ENCODE measurements at places on chromosomes 6 and 20.

DNA sequence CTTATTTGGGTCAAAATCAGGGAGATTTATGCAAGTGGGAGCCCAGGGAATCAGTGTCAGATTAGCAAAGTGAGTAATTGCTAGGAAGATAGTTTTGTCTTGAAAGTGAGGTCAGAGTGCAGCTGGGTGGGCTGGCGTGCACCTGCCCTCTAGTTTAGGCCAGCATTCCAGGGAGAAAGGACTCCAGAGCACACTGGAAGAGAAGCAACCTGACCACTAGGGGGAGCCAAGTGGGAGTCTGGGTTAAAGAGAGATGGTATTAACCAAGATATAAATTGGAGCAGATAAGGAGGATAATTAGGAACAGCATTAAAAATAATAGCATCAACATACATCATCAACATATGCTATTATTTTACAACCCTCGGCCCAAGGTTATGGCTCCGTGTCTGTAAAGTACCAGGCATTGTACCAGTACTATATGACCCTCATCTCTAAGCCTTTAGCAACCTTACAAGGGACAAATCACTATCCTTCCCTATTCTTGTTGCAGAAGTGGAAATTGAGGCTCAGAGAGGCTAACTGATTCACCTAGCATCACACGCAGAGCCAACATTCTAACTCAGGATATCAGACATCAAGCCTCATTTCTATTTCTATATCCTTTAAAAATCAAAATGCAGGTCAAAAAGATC lies 57.8 kb downstream of the SLC2A10 start:
- no peak for DNase-seq

DNA sequence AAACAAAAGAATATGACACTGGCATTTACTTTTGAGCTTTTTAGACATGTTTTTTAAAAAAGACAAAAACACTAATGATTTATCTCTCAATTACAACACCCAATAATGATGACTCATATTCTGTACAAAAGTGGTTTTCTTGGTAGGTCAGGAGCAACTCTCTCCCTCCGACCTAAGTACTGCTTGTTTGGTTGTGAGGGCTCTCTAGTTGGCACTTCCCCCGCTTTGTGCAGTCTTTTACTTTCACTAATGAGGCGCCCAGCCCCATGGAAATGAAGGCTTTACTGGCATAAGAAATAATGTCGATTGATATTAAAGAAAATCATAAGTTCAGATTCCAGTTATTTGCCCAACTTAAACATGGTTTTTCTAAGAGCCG lies 1.3 kb downstream of the KPNA5 start:
- no peak for DNase-seq

DNA sequence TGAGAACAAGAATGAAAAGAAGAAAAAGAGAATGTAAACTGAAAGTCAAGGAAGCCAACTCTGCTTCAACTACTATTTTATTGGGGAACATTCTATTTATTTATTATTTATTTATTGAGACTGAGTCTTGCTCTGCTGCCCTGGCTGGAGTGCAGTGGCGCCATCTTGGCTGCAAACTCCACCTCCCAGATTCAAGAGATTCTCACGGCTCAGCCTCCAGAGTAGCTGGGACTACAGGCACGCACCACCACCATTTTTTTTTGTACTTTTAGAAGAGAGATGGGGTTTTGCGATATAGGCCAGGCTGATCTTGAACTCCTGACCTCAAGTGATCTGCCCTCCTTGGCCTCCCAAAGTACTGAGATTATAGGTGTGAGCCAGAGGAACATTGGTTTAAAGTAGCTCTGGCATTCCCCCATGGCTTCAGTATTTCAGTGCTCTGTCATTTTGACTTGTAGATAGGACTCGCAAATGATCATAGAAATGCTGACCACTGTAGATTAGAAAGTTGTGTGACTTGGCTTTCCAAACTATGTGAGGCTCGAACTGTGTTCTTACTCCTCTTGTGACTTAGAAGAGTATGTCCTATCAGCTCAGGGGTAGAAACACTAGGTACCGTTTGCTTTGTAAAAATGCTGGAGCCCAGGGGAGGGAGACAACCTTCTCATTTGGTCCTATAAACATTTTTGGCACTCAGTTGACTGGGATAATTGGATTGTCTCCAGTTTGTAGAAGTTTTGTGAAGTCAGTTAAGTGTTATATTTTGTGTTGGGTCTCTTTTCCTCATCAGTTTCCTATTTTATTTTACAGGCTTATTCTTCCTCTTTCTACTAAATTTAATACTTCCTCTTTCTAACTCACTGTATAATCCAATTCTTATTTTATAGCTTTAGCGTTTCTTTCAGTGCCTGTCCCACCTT lies 544.9 kb upstream of the CITED2 start:
- no peak for DNase-seq

DNA sequence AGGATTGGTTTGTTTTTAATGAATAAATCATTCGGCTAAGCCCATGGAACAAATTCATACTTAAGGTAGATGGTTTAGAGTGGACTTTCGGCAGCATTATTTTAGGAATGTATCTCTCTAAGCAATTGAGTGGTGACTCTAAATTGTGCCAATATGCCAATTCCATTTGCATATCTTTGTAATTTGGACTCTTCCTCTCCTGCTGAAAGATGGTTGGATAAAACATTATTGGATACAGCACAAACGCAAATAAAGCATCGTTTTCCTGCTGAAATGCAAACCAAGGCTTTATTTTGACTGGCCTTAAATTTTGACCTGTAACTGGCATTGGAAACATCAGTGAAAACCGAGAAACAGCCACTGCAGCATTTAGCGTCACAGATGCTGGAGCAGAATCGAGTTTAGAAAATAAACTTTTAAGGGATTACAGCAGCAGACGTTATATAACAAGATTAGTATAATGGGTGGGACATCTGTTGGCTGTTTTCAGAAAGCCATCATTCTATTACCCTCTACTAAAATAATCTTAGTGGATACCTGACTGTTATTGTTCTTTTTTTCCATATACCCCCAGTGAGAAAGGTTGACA lies 726.0 kb downstream of the KIF16B start:
- no peak for DNase-seq

DNA sequence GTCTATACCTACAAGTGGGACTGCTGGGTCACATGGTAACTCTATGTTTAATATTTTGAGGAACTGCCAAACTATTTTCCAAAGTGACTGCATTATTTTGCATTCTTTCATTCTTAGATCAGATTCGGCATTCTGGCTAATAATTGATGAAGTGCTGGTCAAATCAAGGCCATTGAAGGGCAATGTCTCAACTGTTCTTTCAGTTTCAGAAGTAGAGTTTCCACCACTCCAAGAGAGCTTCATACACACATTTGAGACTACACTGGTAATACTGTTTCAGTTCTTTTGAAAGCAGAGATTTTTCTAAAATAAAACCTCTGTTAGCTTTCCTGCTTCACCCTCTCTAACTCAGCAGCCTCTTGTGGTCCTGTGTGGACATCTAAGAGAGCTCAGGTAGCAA lies 154.5 kb downstream of the CFAP61 start:
- no peak for DNase-seq

DNA sequence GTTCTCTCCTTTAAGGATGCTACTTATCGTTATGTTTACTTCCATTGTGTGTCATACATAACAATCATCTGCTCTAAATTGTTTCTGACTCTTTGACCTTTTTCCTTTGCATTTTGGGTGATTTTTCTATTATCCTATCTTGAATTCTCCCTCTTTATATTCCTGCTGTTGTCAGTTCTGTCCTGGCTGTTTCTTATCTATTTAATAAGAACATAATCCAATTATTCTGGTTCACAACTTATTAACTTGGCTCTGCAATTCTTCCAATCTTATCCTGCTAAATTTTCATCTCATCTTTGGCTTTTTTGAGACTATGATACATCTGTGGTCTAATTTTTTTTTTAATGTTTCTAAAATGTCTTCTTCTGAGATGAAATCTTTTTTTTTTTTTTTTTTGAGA lies 54.7 kb upstream of the TOX2 start:
- no peak for DNase-seq

- no peak for DNase-seq
Measured at GRCh38 chr6:33630014-33630413, 8.9 kb downstream of the ITPR3 start.

- no peak for DNase-seq
Measured at GRCh38 chr6:128235556-128235955, 284.8 kb downstream of the PTPRK start.

GRCh38 chr6:24867104-24867703 lies 68.5 kb upstream of the ARMH2 start:
- no peak for DNase-seq

DNA sequence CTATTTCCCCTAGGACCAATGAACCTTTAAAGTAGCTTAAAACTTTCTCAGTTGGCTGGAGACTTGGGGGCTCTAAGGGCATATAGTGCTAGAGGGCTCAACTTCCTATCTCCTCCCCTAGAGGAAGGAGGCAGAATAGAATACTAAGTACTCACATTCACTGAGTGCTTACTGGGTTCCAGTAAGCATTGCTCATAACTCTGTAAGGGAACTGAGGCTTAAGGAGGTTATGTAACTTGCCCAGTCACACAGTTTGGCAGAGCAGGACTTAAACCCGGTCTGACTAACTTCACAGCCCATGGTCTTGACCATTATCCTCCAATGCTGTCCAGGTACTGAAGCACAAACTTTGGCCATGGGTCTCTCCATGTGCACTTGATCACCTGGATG lies 12.5 kb downstream of the SESN1 start:
- DNase-seq: no peak

- no peak for DNase-seq
Measured at GRCh38 chr6:70494833-70495232, 71.9 kb upstream of the SDHAF4 start.

DNA sequence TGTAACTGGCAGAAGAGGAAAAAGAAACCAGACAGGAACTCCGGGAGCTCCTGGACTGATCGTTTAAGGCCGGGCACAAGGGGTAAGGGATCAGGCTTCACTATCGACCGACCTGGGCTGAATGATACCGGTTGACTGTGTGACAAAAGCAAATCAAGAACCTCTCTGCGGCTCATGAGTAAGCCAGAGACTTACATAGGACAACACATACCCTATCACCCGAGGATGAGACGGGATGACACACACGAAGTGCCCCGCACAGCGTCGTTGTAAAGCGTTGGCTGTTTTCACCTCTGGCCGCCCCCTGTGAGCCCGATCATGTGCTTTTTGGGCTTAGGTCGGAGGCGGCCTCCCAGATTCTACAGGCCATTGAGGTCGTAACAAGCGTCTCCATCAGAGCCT lies 695 bp upstream of the TGIF2 start:
- DNase-seq: peak; percentile 27

DNA sequence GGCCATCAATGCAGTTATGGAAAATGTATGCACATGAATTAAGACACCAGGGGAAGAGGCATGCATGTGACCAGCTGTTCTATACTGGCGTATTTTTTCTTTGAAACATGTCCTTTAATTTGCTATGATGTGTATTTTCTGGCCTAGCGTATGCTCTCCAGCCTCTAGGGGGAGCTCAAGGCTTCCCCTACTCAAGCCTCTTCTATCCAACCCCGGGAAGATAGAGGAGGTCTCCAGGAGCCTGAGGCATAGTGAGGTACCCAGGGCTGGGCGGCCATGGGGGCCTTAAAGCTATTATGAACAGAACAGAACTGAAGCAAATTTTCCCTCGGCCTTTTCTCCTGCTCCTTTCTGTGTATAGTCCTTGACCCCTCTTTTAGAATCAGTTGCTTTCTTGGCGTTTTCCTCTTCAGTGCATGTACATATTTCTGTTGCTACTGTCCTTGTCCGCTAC lies 528.9 kb downstream of the MAFB start:
- no peak for DNase-seq

DNA sequence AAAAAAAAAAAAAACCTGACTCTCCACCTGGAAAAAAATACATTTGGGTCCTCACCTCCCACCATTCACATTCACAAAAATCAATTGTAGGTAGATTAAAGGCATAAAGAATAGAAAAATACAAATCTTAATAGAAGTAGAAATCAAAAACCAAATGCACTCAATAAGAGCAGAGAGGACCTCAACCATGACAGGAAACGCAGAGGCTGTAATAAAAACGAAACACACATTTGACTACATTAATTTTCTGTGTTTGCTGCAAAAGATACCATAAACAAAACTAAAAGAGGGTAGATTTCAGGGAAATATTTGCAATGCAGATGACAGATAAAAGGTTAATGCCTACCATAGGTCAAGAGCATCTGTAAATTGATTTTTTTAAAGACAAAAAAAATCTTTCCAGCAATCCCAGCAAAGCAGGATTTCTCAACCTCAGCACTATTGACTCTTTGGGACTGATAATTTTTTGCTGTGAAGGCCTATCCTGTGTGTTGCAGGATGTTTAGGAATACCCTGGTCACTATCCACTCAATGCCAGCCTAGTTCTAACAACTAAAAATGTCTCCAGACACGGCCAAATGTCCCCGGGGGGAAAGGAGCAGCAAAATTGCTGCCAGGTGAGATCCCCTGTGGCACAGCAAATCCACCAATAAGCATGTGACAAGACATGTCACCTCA lies 9.1 kb downstream of the ETV7 start:
- DNase-seq: no peak

- no peak for DNase-seq
Measured at GRCh38 chr6:43705996-43706395, 18.4 kb upstream of the MRPS18A start.

DNA sequence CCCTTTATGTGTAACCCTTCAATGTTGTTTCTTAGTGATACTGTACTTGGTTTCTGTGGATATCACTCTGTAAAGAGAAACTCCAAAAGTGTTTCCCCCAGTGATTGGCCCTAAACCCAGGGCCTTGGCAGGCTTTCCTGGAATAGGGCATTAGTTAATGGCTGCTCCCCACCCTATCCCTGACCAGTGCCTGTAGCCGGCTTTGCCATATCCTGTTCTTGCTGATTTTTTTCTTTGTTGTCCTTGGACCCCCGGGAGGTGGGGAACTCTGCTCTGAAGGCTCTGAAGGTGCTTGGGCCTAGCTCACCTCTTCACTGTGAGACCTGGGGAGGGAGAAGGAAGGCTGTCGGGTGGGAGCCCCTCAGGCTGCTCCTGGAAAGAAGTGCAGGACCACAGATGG lies 120.1 kb downstream of the TCP11 start:
- DNase-seq: no peak

DNA sequence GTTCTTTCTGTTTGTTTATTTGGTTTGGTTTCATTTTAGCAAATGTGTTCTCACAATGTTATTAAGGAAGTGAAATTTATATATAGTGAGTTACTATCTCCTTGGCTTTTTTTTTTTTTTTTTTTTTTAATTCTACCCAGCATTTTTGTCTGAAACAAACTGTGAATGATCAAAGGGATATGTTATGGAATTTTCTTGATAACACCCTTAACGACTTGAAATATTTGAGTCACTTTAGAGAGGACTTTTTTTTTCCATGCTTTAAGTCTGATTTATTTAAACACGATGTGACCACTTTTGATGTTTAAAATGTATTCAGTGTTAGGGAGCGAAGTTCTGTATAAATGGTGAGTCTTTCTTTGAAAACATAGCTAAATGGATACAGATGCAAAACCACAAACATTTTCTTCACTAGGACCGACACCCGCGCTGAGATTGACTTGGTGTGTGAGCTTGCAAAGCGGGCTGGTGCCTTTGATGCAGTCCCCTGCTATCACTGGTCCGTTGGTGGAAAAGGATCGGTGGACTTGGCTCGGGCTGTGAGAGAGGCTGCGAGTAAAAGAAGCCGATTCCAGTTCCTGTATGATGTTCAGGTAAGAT lies 149.7 kb downstream of the MTHFD1L start:
- no peak for DNase-seq
